ENCODE measurements at places on chromosomes 1 and 21. TPM values are rescaled to one million over a fixed set of nuclear protein-coding genes. Genes with fewer than 3 reads are reported as not detected.

- DNase-seq = no peak
These were observed 75.9 kb upstream of the ETS2 start for GRCh38 chr21:38729754-38730379.

DNA sequence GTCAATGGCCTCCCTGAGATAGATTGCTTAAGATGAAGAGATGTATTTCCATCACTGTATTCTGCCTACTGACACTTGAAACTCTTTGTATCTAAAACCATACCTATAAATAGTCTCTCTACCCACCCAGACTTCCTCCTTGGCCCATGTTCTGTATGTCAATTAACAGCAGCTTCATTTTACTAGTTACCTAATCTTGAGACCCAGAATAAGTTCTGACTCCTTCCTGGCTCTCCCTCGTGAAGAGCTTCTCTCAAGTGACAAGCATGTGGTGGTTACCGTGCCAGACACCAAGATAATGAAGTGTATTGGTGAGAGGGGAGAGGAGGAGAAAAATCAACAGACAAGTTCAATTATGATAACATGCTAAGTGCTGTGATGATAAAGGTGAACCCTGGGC, 128.8 kb upstream of the RAVER2 start:
- DNase-seq = no peak

GRCh38 chr1:179883745-179884138, 1.7 kb downstream of the TOR1AIP1 start:
- no peak for DNase-seq

DNA sequence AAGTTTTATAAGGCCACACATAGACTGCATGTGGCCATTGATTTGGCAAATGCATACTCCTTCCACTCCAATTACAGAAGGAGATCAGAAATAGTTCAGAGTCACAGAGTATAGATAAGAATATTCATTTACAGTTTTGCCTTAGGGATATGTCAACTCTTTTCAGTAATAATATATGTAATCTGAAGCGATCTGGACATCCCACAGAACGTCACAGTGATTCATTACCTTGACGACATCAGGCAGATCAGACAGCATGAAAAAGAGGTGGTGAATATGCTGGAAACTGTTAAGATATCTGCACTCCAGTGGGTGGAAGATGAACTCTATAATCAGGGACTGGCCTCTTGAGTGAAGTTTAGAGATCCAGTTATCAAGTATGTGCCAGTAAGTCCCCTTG, 240.4 kb downstream of the DPYD start:
- no peak for DNase-seq

TRNAU1AP gene
- 31.0 TPM for total RNA-seq

IL19 gene
- total RNA-seq = not detected

- no peak for DNase-seq
These were observed 255.6 kb downstream of the TM2D1 start for GRCh38 chr1:61469365-61469764.

DNA sequence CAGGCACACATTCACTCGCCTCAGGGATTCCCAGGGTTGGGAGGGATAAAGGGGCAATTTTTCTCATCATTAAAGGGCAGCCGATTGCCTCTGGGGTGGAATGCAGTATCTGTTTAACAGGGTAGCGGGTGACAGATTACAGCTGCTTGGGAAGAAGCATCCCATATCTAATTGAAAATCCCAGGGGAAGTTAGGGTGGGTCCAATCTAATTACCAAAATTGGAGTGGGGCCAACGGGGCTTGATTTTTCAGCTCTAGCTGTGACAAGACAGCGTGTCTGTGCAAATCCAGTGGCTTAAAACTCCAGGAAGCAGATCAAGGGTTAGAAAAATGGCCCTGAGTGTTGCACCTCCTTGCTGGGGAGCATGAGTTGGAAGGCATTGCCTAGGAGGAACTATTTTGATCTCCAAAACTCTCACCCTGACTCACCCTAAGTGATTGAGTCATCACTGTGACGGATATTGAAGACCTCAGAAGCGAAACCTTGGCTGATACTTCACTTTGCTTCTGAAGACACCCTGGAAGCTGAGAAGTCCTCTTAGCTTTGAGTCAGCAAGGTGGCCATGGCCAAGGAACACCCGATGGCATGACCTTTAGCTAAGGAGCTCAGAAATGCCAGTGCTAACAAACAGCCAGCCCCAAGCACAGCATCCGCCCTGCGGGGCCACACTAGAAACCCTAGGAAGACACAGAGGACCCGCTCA, 46.0 kb downstream of the GRHL3 start:
- no peak for DNase-seq

GRCh38 chr1:77825131-77825709, 45.8 kb downstream of the MIGA1 start:
- no peak for DNase-seq

OR10J4 gene
- not detected for total RNA-seq

TRIM58 gene
- total RNA-seq = 22.9 TPM

SPOCD1 gene
- total RNA-seq = 1.3 TPM

SLC37A1 gene
- 7.4 TPM for total RNA-seq

DNA sequence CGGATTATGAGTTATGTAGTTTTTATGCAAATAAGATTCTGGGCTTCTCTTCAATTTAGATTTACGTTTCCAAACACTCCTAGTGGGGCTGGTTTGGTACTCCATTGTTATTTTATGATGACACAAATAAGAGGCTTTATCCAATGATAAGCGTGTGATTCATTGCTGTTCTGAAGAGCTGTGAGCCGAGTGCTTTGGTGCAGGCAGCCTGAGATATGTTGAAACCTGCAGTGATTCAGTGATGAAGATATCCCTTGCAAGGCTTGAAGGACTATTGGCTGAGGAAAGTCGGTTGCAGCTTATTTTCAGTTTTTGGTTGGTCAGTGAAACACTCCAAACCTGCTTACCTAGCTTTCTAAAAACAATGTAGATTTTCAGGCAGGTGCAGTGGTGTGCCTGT, 112.2 kb downstream of the RYR2 start:
- no peak for DNase-seq

Data from sciatic nerve (tissue), 2 donors.